ENCODE measurements at places on chromosomes 3 and 15.

DNA sequence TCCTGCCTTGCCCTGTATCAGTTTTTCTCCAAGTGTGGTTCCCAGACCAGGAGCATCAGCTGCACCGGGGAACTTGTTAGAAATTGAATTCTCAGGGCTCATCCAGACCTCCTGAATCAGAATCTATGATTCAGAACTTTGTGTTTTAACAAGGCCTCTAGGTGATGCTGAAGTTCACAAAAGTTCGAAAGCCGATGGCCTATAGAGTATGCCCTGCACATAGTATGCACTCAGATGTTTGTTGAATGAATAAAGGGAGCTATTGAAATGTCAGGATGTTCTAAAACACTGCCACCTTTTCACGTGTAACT is 664 bp upstream of the LARP6 start:
- no peak for DNase-seq

DNA sequence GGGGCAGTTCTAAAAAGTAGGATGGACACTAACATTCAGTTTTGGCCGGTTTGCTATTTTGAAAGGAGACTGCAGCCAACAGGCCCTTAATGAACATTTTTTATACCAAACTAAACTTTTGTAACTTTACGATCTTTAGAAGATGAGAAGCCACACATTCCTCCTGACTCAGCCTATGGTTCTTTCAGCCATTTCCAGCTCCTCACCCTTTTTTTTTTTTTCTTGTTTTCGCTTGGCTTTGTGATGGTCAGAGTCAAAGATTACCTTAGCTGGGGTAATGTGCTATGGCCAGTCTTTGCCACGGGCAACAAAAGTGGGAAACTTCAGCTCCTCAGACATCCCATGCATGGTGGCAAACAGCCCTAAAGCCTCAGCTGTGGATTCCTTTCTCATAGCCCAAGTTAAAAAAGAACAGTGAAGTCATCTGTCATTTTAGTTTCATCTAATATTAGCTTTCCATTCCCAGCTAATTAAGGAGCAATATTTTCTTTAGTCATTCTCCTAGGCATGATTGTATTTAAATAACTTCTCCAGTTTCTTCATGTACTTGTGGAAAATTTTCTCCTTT is 368.7 kb downstream of the MFSD1 start:
- no peak for DNase-seq

DNA sequence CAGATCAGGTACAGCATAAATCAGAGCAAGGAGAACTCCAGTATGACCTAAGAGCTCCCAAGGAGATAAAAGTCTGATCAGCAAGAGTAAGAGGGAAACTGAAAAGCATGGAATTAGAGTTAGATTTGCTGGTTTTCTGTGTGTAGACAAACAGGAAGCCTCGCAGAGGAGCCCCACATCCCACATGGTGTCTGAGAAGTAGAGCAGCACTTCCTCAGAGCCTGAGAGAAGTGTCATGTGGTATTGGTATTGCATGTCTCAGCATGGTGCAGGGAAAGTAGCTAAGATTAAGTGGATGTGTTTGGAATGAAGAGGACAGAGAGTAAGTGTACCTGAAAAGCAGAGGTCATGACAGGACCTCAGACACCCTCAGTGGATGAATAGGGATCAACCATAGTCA is 175.4 kb upstream of the GBE1 start:
- no peak for DNase-seq

GRCh38 chr15:52100807-52101442 is 11.7 kb downstream of the BCL2L10 start:
- no peak for DNase-seq

GRCh38 chr3:171833789-171834460 is 9.2 kb upstream of the TMEM212 start:
- no peak for DNase-seq

- DNase-seq = no peak
Observed at GRCh38 chr15:27235161-27235560, 264.2 kb downstream of the GABRG3 start.

- no peak for DNase-seq
Observed at GRCh38 chr3:184590795-184591194, 29.2 kb downstream of the EPHB3 start.

DNA sequence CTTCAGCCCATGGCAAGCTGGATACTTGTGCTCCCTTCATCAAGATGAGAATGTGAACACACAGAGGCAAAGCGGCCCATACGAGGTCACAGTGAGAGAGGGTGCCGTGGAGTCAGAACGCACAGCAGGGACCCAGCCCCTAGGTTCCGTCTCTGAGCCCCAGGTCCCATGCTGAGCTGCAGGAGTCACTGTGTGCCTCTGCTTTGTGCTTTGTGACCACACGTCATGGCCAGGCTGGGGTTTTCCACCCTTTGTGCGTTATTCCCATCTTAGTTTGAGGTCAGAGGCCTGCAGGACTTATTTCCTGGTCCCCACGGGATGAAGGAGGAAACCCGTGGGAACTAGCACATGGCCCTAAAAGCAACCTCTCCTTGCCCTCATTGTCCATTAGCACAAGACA is 140.3 kb downstream of the TJP1 start:
- DNase-seq = no peak

- no peak for DNase-seq
Observed at GRCh38 chr3:24545887-24546286, 51.2 kb upstream of the THRB start.

- no peak for DNase-seq
Observed at GRCh38 chr3:102378216-102378615, 56.6 kb upstream of the ZPLD1 start.

DNA sequence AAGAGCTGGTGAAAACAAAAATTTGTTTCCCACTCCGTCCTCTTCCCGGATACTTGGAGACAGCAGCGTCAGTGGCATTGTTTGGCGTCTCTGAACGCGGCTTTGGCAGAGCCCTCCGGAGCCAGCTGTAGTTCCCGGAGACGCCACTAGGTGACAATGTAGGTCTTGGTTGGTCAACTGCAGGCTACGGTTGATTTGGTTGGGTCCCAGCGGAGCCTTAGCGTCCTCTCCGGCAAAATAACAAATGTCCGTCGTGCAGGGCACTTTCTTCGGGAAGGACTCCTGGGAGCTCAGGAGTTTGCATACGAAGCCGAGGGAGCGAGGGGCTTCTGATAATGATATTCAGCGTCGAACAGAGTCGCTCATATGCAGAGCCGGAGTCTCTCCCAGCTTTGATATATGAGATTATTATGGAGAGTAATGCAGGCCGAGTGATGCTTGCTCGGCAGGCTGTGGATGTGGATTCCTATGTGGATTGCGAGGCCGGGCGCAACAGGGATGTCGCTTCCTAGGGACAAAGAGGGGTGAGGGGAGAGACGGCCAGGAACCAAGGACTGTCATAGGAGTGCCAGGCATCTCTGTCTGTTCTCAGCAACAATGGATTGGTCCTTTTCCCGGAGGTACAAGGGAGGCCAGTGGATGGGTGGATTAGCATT is 74.8 kb downstream of the IL20RB start:
- peak; percentile 93 for DNase-seq

- no peak for DNase-seq
Observed at GRCh38 chr15:60735559-60736047, 256.7 kb upstream of the ICE2 start.

DNA sequence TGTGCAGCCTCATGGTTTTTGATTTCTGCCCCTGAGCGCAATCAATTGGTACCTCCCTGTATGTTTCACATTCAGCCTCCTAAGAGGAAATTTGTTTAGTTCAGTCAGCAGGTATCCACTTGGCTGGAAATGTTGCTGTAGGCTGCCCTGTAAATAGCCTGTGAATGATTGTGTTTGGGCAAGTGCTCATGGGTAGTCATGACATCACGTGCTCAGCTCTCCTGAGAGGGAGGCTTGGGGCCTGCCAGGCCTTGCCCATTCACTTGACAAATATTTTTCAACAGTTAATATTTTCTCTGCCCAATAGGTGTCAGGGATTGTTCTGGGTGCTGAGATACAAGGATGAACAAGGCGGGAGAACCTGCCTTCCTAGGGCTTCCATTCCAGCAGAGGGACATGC is 13.3 kb downstream of the HRH1 start:
- no peak for DNase-seq

GRCh38 chr3:194269610-194270145 is 81.5 kb downstream of the CPN2 start:
- DNase-seq = no peak

GRCh38 chr3:111282024-111282423 is 210.4 kb downstream of the NECTIN3 start:
- DNase-seq = no peak

DNA sequence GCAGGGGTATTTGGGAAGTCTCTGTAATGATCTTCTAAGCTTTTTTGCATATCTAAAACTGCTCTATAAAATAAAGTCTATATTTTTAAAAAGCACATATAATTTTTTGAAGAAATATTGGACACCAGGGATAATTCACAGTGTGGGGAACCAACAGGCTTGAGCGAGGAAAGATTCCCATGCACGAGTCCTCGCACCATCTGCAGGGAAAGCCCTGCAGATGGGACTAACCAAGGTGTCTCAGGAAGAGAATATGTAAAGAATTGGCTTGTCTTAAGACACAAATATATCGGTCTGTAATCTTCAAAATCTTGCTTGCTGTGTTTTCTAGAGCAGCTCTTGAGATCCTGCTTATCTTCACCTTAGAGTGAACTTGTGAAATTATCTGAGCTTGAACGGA is 77.2 kb upstream of the SEMA6D start:
- DNase-seq = no peak

DNA sequence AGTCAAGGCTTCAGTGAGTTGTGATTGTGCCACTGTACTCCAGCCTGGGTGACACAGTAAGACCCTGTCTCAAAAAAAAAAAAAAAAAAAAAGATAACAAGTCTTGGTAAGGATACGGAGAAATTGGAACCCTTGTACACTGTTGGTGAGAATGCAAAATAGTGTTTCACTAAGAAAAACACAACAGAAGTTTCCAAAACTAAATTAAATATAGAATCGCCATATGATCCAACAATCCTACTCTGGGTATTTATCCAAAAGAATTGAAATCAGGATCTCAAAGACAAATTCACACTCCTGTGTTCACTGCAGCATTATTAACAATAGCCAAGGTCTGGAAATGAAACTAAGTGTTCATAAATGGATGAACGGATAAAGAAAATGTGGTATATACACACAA is 149.4 kb downstream of the ERC2 start:
- DNase-seq = no peak

- DNase-seq = no peak
Observed at GRCh38 chr3:183227586-183227985, 25.5 kb upstream of the B3GNT5 start.
